NCI-H2081 (cell line): ENCODE measurements at places on chromosomes 3 and 15.
A peak's percentile ranks its signal among the peaks of the same experiment; 100 is the strongest.

- no peak for DNase-seq
Measured at GRCh38 chr3:148175214-148175613, 522.5 kb upstream of the AGTR1 start.

DNA sequence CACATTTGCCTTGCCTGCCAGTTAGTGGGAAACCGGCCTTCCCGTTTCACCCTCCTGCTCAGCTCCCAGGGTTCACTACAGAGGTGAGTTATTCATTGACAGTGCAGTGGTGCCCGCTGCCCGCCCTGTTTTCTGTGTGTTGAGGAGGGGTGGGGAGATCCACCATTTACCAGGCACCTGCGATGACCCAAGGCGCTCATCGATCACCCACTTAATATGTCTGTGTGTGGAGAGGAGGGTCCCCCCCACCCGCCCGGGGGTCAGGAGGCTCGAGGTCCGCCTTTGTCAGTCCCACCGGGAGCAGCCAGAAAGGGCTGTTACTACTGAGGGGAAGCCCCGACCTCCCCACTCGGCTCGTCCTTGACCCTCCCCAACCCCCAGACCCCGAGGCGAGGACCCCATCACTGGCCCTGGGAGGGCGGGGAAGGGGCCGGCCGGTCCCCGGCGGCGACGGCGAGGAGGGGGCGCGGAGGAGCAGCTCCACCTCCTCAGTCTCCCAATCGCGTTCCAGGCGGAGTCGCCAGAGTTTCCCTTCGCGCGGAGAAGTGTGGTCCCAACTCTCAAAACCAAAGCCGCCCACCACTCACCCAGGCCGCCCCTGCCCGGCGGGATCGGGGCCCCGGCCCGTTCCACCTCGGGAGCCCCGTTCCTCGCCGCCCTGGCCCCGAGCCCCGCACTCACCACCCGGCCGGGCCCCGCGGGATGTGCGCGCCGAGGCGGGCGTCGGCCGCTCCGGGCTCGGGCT is 1.1 kb downstream of the PLXNB1 start:
- DNase-seq: peak; percentile 50

- no peak for DNase-seq
Measured at GRCh38 chr3:184085389-184085852, 11.4 kb upstream of the HTR3E start.

GRCh38 chr3:137925080-137925479 is 84.9 kb upstream of the CLDN18 start:
- DNase-seq: no peak

GRCh38 chr3:46866720-46867549 is 3.7 kb upstream of the MYL3 start:
- peak; percentile 50 for DNase-seq

DNA sequence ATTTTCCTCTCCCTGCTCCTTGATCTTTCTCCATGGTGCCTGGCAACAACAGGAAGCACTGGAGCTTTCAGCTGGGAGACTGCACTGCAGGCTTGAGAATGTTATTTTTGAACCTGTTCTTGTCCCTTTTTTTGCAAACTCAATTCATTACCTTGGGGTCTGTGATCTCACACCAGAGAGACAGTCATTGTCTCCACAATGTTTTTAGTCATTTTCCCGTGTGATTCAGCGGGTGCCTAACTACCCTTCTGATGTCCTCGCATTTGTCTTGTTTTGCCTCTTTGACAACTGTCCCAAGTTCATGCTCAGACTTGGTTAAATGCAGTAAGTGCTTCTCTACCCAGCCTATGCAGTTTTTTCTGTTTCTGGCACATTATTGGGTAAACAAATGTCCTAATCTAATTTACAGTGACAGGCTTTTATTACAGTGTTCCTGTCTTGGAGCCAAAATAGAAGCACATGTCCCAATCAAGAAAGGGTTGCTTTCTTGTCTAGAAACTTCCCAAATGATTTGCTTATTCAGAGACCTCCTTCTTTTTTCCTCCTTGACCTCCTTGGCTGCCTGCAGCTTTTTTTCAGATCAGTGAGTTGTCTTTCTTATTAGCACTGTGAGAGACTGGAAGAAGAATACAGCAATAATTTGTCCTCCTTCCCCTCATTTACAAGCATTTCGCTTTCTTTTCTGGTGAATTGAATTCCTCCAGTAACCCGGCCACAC is 162.4 kb downstream of the NSUN3 start:
- DNase-seq: no peak

- peak; percentile 47 for DNase-seq
Measured at GRCh38 chr3:32296251-32297204, 58.0 kb downstream of the CMTM8 start.
